Inflammatory macrophage treated with lipopolysaccharide for 4 hours (primary cell): ENCODE measurements at places on chromosomes 2 and 18.

DNA sequence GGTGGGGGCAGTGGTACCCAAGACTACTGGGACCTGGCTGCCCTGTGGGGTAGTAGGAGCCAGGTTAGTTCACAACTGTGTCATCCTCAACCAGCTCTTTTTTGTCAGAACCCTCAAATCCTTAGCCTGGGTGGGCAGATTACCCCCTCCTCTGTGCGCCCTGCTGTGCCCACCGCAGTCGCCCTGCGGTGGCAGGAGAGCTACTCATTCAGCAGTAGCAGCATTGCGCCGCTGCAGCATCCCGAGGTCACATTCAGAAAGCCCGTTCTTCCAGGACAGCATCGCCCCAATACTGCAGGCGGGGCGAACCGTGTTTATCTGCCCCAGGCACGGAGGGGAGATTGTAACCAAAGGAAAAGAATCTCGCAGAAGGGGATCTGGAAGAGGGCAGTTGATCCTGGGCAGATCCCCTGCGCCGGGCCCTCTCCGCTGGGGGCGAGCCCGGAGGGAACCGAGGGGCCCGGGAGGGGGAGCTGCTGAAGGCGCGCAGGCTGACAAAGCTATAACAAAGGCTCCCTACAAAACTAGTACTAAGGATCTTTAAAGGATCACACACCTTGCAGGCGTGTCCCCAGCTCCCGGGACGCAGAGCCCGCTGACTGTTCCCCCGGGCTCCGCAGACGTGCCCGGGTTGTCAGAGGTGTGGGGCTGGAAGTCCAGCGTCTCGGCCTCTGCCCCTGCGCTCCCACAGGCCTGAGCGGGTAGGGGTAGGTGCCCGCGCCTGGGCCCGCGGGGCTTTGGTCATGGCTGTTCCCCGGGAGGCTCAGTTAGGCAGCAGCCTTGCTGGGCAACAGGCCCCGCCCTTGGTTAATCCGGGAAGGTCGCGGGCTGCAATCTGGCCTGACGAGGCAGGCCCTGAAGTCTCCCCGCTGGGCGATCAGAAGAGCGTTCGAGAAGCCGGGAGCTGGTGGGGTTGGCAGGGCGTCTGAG, 13.2 kb downstream of the POU3F3 start:
- DNase-seq = no peak

DNA sequence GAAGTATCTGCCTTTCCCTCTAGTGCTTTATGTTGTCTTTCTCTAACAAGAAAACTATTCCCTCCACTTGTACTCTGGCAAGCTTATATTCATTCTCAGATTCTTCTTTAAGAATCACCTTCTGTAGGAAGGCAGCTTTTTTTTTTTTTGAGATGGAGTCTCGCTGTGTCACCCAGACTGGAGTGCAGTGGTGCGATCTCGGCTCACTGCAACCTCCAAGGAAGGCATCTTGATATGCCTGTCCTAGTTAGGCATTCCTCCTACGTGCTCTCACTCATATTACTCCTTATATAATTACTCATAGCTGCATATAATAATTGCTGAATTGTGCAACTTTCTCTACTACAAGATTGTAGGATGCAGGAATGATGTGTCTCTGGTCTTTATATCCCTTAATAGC, 15.8 kb downstream of the NDUFS1 start:
- DNase-seq = no peak

DNA sequence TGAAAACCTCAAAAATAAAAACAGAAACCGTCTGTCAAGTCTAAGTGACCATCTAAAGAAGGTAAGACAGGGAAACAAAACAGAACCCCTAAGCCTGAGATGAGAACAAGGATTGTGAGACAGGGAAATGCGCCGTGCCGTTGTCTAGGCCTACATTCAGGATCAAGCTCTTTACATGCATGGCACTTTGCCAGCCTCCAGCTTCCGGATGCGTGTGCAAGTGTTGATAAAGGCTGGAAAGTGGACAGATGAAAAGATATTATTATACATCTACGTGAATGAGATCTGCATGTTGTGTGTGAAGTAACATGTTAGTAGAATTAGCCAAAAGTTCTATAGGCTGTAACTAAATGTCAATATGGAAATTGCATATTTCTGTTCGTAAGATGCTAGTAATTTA, 28.6 kb upstream of the TMEM87B start:
- no peak for DNase-seq

- DNase-seq = peak; percentile 78
These were observed 11.0 kb upstream of the RALB start for GRCh38 chr2:120241684-120242083.

DNA sequence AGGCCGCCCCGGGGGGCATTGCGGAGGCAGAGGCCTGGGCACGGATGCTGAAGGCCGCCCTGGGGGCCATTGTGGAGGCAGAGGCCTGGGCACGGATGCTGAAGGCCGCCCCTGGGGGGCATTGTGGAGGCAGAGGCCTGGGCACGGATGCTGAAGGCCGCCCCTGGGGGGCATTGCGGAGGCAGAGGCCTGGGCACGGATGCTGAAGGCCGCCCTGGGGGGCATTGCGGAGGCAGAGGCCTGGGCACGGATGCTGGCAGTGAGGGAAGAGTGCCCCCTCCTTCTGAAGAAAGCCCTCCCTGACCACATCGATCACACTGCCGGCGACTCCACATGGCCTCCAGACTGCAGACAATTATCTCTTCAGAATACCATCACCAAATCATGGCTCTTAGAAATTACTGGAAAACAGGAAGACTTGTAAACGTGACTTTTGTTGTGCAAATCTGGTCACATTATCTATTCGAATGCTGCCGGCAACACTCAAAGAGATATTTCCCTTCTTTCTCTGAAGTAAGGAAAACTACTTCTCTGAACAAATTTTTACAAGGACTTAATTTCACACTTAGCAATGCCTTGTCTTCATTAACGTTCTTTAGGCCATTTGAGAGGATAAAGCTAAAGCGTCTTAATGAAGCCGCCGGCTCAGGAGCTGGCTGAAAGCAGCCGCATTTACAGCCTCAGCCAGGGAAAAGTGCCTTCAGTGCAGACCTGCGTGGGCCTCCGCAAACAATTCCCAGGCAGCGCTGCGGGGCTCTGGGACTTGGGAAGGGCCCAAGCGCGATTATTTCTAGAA, 18.1 kb upstream of the SNTG2 start:
- DNase-seq = no peak

DNA sequence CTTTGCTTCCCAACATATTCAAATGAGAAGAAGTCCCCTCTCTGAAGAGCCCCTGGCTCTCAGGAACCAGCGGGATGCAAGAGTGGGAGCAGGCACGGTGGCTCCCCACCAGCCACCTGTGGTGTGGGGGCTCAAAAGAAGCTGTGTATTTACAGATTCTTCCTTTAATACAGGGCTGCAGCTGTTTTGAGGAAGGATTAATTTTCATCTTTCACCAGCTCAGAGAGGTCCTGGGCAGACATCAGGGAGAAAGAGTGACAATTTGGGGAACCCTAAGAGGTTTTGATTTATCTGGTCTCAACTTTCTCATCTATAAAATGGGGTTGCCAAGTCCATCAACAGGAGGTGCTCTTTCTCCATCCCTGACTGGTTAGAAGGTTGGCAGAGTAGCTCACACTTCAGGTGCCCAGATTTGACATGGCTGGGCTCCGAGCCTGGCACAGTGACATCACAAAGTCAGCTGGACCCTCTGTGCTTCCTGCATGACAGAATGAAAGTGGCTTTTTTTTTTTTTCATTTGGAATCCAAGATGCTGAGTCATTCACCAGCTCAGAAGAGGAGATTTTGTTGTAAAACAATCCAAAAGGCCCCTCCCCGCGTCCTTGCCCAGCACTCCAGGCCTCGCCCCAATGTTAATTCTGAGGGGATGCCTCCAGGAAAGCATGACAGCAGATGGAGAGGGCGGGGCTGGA, 15.5 kb upstream of the SIX2 start:
- DNase-seq = no peak

DNA sequence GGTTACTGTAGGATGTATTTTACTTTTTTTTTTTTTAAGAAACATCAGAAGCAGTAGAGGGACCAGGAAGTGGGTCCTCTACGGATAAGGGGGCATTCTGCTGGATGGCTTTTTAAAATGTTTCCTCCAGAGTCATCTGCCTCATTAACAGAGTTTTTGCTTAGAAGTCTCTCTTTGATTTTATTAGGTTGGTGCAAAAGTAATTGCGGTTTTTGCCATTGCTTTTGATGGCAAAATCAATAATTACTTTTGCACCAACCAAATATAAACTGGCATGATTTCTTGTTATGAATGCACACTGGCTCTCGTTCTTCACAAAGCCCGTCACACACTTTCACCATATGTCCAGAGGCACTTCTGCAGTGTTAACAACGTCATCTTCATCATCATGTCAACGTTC, 68.5 kb upstream of the FAM237A start:
- no peak for DNase-seq

GRCh38 chr2:21693081-21693480, 569.3 kb downstream of the TDRD15 start:
- DNase-seq = no peak

- DNase-seq = no peak
These were observed 229.2 kb upstream of the RGPD4 start for GRCh38 chr2:107597507-107597906.
